ENCODE measurements at places on chromosomes 11 and 22.

DNA sequence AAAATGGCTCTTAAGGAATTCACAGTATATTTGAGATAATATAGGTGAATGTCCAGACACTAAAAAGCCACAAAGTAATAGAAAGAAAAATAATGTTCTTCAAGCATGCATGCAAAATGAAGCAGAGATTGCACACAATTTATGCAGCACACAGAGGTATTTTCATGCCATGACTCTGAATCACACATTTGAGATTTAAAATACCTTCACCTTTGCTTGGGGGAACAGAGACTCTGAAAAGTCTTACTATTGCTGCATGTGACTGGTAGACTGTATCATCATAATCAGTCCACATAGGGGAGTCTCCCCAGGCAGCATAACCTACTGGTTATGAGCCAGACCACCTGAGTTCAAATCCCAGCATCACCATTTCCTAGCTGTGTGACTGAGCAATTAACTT lies 96.2 kb downstream of the RCN1 start:
- DNase-seq = no peak

DNA sequence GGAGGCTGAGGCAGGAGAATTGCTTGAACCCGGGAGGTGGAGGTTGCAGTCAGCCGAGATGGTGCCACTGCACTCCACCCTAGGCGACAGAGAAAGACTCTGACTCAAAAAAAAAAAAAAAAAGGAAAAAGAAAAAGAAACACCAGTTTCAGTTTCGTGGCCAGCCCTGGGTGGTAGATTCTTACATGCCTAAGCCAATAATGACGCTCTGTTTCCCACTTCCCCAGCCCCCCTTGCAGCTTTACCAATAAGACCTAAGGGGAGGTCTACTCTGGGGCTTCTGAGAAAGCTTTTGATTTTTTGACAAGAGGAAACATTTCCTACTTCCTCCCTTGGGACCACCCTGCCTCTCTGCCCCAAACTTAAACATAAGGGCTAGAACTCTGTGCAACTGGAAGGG lies 30.0 kb upstream of the PTPRJ start:
- peak; percentile 27 for DNase-seq

DNA sequence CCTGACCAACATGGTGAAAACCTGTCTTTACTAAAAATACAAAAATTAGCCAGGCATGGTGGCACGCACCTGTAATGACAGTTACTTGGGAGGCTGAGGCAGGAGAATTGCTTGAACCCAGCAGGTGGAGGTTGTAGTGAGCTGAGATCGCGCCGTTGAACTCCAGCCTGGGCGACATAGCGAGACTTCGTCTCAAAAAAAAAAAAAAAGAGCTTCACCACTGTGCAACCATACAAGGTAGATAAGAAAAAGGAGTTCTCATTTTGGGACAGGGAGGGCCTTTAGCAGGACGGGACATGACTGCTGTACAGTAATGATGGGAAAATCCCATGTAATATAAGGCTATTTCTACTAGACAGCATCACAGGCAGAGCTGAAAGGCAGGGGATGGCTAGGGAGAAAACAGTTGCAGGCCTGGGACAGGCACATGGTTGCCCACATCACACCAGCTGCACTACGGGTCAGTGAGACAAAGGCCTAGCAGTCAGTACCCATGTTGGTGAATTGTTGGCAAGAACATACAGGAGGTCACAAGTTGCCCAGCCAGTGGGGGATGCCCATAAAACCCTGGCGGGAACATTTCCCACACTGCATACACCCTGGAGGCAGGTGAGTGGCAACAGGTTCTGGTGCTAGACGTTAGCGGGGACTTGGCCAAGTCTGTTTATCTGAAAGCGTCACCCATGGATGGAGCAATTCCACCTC lies 5.4 kb downstream of the TANGO2 start:
- DNase-seq = no peak

DNA sequence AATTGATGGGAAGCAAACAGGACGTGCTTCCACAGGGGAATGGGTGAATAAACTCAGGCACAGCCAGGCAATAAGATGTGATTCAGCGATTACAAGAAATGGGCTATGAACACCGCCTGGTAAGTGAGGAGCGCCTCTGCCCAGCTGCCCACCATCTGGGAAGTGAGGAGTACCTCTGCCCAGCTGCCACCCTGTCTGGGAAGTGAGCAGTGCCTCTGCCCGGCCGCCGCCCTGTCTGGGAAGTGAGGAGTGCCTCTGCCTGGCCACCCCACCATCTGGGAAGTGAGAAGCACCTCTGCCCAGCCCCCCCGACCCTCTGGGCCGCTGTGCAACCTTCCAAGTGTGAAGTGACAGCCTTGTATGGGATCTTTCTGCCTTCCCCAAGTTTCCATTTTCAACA lies 73.2 kb upstream of the PRR5 start:
- no peak for DNase-seq

DNA sequence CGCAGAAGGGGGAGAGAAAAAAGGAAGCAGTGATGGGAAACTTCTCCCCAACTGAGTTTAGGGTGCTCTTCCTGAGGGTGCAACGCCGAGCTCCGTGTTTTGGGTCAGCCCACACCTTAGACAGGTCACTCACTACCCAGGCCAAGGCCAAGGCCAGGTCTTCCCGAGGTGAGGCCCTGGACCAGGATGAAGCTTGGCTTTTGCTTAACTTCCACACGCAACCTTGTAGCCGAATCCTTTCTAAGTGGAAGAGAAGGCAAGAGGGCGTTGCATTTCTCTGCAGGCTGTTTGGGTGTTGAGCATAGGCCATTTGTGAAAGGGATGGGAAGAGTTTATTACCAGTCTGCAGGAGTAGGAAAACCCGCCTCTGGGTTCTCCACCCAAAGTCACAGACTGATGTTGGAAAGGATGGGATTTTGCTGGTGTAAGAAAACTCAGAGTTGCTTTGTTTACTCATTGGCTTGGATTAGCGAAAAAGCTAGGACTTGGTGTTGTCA lies 1.5 kb downstream of the KREMEN1 start:
- no peak for DNase-seq

DNA sequence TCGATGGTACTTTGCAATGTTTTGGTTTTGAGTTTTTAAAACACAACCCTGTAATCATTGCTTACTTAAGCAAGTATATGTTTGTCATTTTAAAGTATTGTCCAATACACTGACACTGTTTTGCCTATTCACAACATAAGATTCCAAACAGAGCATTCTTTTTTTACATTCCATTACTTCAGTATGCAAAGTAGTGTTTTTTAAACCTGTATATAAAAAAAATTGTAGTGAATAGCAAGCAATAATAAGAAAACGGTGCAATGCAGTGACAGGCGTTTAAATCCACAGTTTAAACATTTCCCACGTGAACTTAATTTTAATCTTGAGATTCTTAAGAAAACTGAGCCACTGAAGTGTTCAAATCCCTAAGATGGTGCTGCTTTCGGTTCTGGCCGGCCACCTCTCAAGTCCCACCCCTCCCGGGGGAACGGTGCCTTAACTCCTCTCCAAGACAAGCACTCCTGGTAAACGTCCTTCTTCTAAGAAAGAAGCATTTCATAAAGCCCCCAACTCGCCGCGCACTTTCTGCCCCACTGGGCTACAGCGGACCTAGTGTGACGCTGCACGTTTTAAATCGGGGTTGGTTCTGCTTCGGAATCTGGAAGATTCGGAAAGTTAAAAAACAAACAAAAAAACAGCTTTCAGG lies 2.9 kb downstream of the PGR start:
- no peak for DNase-seq

- no peak for DNase-seq
These were observed 8.7 kb downstream of the TEAD1 start for GRCh38 chr11:12682737-12683500.

- peak; percentile 86 for DNase-seq
These were observed 3.4 kb downstream of the TIMM10 start for GRCh38 chr11:57527056-57527631.

GRCh38 chr22:23579870-23580575 lies at the start of gene IGLL1:
Gene IGLL1 (minus strand): TSS chr22:23580290. CDS start chr22:23580190, 100 bp downstream.
- no peak for DNase-seq

- no peak for DNase-seq
These were observed 1.9 kb downstream of the SAC3D1 start for GRCh38 chr11:65042891-65043290.

DNA sequence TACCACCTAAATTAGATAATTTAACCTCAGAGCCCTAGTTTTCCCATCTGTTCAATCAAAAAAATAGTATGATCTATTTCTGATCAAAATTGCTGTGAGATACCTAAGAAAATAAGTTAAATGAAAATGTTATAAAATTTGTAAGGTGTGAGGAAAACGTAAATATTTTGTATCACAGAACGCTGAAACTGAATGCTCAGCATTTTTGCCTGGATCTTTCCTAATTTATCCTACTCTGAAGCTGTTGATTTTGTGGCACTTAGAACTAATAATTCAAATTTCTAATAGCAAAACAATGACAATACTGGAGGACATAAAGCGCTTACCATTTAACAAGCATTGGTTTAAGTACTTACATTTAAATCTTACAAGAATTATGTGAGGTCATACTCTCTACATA lies 674.2 kb downstream of the FAM181B start:
- DNase-seq = no peak

DNA sequence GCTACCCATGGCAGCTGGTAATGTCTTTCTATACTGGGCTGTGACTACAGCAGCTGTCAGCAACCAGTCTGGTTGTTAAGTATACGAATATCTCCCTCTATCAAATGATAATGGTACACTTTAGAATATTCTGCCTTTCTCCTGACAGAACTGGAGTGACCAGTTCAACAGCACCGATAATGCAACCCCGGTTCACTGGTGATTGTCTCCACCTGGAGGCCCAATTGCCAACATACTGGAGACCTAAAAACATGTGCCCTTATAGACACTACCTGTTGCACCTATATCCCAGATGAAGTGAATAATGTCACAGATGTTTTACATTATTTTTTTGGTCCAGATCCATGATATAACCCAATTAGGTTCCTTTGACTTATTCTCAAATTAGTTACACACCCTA lies 21.1 kb downstream of the OR5P2 start:
- DNase-seq = no peak

- DNase-seq = no peak
These were observed 10.8 kb downstream of the TP53I11 start for GRCh38 chr11:44939673-44940395.

- no peak for DNase-seq
These were observed 54.6 kb downstream of the SPECC1L start for GRCh38 chr22:24325105-24325757.

GRCh38 chr11:74462009-74462408 lies 5.3 kb downstream of the KCNE3 start:
- no peak for DNase-seq

GRCh38 chr11:66934950-66935779 lies 23.0 kb downstream of the PC start:
- no peak for DNase-seq

DNA sequence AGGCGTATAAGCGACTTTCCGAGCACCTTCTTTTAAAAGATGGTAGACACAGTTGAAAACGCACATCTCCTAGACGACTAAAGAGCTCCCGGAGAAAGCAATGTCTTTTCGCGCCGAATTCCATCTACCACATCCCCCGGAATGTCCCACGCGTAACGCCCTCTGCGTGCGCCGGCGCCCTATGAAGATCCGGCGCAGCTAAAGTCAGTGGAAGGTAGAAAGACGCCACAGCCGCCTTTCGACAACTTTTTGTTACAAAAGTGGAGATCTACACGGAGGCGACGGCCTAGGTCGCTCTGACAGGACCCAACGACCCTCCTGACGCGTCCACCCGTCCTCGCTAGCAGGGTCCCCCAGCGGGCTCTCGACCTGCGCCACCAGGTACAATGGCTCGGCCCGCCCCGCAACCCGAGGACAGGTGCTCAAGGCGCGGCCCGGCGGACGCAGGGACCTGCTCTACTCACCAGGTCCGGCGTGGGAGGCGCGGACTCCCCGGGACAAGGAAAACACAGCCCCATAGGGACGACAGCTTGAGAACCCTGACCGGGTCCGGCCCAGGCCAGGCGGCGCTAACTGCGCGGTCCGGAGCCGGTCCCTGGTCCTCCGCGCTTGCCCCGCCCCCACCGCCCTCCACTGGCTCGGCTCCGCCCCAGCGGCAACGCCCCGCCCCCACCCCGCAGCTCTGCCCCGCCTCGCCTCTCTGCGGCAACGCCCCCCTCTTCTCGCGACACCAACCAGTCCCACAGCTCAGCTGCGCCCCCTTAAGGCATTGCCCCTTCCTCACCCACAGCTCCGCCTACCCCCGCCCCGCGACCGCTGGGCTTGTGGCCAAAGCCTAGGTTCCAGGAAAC lies at the start of gene SVIP:
SVIP (minus strand) TSS at position 571 of the 851 bp plus-strand sequence; CDS start at position 518, 53 bp downstream.
- DNase-seq = peak; percentile 96

- no peak for DNase-seq
These were observed 4.7 kb upstream of the AP1B1 start for GRCh38 chr22:29393019-29393608.

GRCh38 chr11:12707500-12707880 lies 33.3 kb downstream of the TEAD1 start:
- DNase-seq = no peak

GRCh38 chr22:30809086-30809485 lies 114.4 kb downstream of the OSBP2 start:
- no peak for DNase-seq

DNA sequence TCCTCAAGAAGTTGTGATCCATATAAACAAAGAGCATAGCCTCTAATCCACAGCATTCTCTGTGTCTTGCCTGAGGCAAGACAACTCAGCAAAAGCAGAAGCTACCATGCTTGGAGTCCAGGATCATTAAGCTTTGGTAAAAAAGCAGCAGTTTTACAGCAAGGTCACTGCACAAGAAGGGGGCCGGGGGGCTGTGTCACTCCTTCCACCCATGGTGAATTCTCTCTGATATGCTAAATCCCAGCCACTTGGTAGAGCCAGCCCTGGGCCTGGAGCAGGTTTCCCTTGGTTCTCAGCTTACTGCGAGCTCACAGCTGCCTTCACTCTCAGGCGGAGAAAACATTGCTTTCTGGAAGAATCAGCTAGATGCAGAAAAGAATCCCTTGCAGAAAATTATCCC lies 144.7 kb downstream of the TENM4 start:
- DNase-seq = no peak

DNA sequence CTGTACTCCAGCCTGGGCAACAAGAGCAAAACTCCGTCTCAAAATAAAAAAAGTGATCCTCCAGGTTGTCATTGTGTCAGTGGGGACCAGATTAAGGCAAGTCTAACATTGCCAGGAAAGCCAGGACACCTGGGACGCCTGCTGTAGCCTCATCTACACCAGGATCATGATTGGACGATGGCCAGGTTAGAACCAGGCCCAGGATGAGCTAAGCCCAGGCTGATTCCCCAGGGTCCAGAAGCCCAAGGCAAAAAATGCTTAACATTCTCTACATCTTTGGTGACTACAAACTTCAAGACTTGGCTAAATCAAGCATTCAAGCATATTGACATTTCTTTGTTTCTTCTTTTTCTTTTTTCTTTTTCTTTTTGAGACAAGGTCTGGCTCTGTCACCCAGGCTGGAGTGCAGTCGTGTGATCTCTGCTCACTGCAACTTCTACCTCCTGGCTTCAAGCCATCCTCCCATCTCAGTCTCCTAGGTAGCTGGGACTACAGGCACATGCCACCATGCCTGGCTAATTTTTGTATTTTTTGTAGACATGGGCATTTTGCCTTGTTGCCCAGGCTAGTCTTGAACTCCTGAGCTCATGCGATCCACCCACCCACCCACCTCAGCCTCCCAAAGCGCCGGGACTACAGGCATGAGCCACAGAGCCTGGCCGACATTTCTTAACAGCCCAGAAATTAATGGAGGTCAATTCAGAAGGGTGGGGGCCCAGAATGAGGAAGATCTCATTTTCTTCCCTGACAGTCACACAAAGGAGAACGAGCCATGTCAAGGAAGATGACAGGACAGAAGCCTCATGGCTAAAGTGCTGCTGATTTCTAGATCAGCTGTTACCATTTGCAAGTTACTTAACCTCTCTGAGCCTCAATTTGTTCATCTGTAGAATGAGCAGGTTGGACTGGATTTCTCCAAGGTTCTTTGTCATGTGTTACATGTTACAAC lies 12.5 kb upstream of the PTPRJ start:
- no peak for DNase-seq

GRCh38 chr11:60314635-60315321 lies 12.3 kb upstream of the MS4A6E start:
- DNase-seq = no peak

Data from activated CD4-positive, alpha-beta T cell treated with anti-CD3 and anti-CD28 coated beads, Interleukin-2, amount 50 U/mL, for 48 hours (primary cell).